ENCODE measurements at places on chromosomes 1 and 21.

DNA sequence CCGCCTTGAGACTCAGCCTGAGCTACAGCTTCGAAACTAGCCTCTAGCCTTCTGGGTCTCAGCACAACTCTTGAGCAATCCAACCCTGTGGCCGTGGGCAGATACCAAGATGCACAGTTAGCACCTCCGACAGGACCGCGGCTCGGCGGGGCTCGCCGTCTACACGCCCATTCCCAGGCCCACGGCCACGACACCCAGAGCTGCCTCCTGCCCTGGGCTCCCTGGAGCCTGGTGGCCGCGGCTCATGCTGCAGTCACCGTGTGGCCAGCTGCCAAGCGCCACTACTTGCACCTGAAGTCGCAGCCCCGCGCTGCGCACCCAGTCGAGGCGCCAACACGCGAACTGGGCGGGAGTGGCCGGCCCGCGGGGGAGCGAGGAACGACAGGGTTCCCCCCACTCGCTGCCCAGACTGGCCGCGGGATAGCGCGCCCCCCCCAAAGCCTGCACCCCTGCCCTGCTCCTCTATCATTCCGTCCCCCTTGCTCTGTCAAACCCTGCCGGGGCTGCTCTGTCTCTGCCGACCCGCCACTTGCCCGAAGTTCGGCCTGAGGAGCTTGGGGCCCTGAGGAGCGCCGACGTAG is 729 bp upstream of the CDCA8 start:
- DNase-seq, result no peak

DNA sequence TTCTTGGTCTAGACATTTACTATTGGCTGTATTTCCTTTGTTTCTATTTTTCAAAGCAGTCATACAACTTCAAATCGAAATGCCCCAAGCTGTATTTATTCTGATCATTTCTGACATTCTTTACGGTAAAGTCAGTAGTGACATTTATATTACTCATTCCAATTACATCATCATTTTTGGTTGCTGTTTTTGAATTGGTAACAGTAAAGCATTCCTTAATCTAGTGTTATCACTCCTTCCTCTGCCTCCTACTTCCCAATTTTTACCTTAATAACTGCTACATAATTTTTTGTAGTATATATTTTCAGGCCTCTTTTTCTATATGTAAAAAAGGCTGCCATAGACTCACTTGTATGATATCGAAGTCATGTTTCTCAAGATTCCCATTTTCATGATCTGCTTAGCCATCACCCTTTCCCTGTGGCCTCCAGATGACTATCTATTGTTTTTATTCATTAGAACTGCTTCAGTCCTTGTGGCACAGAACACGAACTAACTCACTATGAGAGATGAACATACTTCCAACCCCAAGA is 167.2 kb downstream of the RUNX1 start:
- no peak for DNase-seq

- DNase-seq, result peak; percentile 22
Measured at GRCh38 chr21:28971171-28971570, 21.5 kb downstream of the LTN1 start.

DNA sequence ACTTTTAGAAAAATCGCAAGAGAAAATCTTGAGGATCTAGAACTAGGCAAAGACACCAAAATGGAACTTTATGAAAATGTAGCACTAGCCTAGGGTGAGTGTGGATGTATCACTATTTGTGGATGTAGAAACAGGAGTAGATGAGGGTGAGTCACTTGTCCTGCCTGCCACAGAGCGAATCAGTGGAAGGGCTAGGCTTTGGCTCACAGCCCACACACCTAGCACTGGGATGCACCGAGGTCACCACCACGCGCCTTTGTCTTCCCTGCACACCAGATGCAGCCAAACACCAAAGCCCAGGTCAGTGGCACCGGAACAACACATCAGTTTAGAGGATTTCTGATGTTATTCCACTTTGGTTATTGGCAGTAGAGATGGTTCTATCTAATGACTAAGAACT is 38.2 kb downstream of the PKNOX1 start:
- DNase-seq, result peak; percentile 5

- DNase-seq, result no peak
Measured at GRCh38 chr1:199734186-199734585, 293.3 kb upstream of the NR5A2 start.

- DNase-seq, result peak; percentile 36
Measured at GRCh38 chr1:26574719-26575251, 45.2 kb downstream of the RPS6KA1 start.

GRCh38 chr1:115306146-115306545 is 31.9 kb downstream of the NGF start:
- DNase-seq, result no peak

DNA sequence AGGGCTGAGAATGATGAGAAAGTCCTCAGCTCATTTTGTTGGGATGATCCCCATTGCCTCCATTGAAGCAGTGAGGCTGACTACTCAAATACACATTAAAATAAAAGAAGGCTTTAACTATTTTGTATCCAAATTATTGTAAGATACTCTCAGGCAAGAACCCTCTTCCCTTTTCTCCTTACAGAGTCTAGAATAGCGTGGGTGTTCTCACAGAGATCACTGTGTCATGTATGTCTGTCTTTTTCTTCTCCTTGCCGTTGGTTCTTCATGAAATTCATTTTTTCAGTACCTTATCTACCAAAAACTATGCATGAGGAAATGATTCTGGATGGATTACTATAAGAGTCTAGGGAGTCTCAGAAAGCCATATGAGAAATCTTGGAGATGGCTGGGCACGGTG is 30.1 kb downstream of the SORT1 start:
- DNase-seq, result no peak

DNA sequence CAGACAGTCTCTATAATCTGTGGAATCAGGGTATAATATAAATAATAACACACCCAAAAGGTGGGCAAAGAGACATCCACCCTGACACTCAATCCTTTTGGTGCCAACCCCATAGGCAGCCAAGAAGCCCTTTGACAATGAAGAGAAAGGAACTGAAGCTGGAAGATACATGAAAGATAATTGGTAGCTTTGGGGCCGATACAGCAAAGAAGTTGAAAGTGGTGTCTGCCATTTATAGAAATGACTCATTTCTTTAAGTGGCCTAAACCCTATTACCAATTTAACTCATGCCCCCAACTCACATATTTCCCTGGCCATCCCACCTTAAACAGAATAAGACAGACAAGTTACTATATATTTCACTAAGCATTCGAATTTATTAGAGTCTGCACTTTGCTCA is 167.0 kb downstream of the ZC3H11B start:
- no peak for DNase-seq

DNA sequence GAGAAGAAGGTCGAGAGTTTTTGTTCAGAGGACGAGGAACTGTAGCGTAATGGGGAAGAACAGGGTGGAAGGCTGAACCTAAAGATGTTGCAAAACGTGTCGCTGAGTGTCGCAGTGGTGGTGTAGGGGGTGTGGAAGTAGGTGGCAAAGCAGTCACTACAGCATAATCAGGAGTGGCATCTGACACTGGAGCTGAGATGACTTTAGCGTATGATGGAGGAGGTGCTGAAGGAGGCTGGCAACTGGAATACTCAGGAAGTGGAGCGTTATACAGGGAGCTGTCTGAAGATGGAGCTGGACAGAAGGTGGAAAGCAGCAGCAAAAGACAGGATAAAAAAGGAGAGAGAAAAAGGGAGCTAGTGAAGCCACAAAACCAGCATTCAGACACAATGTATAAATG is 89.9 kb upstream of the LBR start:
- DNase-seq, result peak; percentile 38

DNA sequence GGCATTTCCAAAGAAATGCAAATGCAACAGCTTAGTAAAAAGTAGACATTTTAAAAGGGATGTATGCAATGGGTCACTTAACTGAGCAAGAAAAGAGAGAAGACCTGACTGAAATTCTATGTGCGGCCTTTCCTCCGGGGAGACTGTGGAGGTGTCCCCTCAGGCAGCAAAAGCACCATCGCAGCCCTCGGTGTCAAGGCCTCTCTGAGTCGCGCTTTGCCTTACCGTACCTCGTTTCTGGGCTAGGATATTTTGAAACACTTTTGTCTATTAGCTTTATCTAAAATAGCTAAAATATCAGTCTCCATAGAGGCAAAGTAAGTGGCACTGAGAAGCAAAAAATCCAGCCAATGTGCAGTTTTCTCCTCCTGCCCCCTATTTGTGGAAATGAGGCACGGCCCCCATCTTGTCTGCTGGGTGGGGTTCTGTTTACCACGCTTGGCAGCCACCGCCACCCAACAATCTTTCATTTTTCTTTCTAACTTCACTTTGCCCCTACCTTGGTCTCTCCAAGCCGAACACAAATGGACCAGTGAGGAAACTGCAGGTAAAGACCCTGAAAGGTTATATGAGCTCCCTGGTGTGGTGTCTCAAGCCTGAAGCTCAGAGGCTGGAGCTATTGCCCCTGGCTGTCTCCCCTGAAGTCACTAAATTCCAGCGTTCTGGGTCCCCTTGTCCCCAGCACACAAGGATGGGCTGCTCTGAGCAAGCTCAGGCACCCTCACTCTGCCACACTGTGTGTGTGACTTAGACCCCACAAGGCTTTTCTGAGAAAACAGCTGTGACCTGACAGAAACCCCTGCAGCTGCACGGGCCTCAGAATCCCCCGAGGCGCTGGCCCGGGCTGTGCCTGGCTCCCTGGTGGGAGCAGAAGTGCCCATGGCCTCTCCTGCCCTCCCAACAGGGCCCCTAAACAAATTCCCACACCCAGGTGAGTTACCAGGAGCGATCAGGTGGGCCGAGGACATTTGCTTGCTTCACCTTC is 1.6 kb downstream of the CD247 start:
- DNase-seq, result no peak

- DNase-seq, result no peak
Measured at GRCh38 chr1:197814306-197814705, 39.0 kb upstream of the DENND1B start.

DNA sequence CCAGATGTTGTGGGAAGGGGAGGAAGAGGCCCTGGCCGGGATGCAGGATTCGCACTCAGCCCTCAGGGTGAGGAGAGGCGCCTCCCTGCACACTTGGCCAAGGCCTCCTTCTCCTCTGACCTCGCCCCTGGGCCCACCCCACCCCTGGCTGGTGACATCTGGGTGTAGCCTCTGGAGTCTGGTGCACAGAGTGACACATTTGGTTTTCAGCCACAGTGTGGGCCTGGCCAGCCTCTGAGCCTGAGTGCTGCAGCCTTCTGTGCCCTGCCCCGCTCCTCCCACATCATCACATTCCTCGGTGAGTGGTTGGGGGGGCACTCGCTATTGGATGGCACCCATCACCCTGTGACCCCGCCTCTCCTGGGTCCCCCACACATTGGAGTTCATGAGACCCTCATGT is 45.8 kb downstream of the PRDM16 start:
- DNase-seq, result no peak

DNA sequence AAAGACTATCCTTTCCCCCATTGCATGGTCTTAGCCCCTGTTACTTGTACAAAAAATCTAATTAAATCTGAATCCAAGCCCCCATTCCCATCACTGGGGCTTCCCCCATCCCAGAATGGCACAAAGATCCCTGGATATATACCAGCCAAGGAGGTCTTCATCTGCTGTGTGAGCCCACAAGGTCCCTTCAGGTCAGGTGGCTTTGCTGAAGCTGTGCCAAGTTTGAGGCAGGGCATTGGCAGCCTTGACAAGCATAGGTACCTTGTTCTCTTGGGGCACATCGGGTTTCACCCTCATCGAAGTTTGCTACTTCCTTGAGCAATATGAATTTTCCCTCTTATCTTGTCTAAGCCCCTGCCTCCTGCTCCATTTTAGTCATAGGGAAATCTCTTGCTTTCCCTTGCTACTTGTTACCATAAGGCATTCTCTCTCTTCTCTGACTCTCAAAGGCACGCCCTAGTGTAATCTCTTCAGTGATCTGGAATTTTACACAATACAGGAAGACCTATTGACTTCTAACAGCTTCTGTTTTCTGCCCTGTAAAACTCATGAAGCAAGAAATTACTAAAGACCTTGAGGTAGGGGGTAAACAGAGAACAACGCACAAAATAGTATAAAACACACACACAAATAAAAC is 71.4 kb upstream of the COG2 start:
- no peak for DNase-seq

- no peak for DNase-seq
Measured at GRCh38 chr1:93344886-93345632, 648 bp upstream of the DR1 start.

DNA sequence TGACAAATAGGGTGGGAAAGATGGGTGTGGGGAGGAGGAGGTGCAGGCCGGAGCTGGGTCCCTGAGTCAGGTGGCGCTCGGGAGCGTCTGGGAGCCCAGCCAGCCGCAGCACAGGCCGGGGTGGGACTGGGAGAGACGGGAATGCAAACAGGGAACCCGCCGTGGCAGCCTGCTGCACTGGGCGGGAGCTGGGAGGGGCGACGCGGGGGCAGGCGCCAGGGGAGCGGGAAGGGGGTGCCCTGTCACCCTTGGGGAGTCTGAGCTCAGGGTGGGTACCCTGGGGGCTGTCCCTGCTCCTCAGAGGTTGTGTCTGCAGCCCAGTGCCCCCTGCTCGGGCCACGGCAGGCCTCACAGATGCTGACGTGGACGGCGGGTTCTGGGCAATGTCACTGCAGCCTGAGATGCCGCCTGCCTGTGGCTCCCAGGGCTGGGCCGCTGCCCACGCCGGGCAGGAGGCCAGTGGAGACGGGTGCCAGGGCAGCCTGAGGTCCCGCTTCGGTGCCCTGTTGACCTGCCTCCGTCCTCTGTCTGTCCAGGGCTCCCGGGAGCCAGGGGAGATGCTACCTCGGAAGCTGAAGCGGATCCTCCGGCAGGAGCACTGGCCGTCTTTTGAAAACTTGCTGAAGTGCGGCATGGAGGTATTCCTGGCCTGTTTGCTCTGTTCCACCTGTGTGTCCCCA is 16.6 kb upstream of the LRRC3 start:
- DNase-seq, result no peak

- no peak for DNase-seq
Measured at GRCh38 chr1:101757985-101758384, 238.7 kb downstream of the OLFM3 start.

GRCh38 chr1:18530587-18531502 is 50.1 kb downstream of the KLHDC7A start:
- DNase-seq, result no peak

- no peak for DNase-seq
Measured at GRCh38 chr1:18942340-18942739, 14.1 kb downstream of the IFFO2 start.

- DNase-seq, result no peak
Measured at GRCh38 chr1:93811326-93812065, 67.5 kb downstream of the DNTTIP2 start.

GRCh38 chr1:182869241-182869666 is 30.1 kb downstream of the DHX9 start:
- DNase-seq, result no peak

GRCh38 chr1:63189677-63190076 is 132.7 kb upstream of the FOXD3 start:
- DNase-seq, result no peak

DNA sequence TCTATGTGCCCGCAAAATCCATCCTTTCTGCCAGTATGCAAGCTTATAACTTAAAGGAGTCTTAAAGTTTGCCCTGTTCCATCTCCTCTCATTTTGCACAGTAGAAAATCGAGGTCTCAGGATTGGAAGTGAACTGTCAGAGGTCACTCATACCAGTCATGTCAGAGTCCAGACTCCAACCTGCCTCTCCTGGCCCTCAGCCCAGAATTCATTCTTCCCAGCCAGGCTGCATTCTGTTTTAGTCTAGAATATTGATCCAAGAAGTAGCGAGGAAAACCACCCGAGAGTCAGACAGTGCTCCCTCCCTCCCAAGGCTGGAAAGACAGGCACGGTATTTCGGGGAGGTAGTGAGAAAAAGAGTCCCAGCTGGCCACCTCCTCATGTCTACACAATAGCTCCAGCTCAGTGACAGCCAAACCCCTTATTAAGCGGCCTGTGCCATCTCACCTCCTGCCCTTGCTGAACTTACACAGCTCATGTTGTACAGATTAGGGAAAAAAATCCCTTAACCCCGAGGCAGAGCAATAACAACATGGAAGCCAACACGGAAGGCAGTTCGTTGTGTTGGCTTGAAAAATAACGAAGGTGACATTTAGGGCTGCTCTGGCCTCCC is 89.4 kb downstream of the OMA1 start:
- DNase-seq, result no peak

Measured in posterior cingulate gyrus (tissue), 11 donors.